ENCODE measurements at places on chromosomes 3 and 15. TPM values are rescaled to one million over a fixed set of nuclear protein-coding genes. Genes with fewer than 3 reads are reported as not detected.

DNA sequence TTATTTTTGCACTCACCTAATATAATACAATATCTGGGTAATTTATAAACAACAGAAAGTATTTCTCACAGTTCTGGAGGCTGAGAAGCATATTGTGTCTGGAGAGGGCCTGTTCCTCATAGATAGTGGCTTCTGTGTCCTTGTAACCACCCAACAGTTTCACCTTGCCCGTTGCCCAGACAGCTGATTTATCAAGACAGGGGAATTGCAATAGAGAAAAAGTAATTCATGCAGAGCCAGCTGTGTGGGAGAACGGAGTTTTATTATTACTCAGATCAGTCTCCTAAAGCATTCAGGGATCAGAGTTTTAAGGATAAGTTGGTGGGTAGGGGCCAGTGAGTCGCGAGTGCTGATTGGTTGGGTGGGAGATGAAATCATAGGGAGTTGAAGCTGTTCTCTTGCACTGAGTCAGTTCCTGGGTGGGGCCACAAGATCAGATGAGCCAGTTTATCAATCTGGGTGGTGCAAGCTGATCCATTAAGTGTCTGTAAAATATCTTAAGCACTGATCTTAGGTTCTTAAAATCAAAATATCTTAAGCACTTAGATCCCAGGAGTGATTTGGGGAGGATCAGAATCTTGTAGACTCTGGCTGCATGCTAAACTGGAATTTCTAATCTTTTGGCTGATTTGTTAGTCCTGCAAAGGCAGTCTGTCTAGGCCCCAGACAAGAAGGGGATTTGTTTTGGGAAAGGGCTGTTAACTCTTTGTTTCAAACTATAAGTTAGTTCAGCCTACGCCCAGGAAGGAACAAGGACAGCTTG lies 33.9 kb upstream of the C15orf39 start:
- DNase-seq, result no peak

DNA sequence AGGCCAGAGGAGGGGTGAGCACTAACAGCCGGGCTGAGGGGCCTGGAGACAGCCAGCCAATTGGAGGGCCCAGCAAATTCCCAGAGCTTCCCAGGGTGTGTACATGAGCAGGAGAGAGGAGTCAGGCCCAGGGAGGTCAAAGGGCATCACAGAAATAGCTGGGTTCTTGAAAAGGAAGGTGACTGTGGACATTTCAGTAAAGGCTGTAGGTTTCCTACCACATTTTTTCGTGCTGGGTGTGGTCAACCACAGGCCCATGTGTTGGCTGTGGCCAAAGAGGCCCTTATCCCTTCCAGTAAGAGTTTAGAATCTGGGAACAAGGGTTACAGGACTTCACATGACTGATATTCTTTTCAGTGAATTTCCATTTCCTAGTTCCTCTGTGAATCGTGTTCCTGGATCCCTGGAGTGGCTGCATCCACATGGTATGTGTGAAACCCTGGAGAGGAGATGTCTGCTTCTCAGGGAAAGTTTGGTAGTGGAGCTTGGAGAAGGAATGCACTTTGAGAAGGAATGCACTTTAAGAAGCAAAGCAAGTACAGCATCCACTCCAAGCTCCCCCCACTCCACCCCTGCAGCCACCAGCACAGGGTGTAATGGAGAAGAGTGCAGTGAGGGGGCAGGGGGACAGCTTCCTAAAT lies 73.2 kb upstream of the HEG1 start:
- no peak for DNase-seq

GRCh38 chr15:42385206-42385979 lies 26.1 kb downstream of the CAPN3 start:
- no peak for DNase-seq

DNA sequence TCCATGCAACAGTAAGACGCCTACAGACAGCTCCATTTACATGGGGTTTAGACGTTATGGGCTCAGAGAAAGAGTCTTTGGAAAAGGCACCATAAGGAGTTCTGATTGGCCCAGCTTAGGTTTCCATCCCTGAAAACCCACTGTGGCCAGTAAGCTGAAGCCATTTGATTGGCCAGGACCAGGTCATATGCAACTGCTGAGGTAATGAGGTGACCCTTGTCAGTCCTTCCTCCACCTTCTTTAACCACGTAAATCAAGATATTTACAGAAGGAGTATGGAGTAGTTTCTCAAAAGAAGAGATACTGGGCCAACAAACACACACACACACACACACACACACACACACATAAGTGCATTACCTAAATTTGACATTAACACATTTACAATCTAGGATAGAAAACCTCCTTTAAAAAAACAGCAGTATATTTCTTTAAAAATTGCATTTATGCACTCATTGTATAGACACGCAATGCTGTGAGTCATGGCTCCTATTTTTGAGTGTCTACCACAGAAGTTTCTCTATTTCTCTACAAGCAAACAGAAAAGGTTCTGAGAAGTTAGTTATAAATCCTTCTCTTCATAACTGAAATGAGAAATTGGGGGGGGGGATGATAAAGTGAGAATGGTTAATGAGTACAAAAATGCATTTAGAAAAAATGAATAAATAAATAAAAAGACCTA lies 16.3 kb upstream of the MB21D2 start:
- DNase-seq, result no peak

DNA sequence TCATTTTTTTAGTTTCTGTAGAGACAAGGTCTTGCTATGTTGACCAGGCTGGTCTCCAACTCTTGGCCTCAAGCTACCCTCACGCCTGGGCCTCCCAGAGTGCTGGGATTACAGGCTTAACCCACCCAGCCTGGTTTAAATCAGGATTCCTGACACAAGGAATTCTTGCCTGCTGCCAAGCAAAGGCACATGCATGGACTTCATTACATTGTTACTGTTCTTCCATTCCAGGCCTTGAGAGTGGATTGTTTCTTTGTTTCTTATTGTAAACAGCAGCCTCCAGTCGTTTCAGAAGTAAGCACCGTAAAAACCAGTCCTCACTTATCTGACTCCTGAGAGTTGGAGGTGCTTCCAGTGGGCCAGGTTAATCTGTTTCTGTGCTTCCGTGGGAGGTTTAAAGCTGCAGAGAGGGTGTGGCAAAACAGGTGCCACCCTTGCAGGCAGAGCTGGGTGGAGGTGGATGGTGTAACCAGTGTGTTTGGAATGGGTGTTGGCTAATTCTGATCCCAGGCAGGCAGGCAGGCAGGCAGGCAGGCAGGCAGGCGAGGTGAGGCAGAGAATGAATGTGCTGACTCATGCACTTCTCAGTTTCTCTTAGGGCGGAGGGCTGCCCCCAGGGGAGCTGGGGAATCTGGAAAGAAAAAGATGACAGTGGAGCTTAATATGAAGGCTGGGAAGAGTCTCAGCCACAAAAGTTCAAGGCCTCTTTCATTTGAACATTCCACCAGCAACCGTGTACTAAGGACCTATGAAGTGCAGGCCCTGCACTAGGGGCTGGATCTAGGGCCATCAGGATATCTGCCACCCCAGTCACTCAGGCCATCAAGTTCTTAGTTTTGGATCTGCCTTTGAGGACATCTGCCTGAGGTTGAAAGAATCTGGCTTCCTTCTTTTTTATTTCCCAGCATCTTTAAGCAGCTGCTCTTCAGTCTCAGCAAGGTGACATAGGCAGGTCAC lies 37.0 kb upstream of the CDCP1 start:
- DNase-seq, result no peak

DCBLD2 gene
- 51.9 TPM for polyA plus RNA-seq

DNA sequence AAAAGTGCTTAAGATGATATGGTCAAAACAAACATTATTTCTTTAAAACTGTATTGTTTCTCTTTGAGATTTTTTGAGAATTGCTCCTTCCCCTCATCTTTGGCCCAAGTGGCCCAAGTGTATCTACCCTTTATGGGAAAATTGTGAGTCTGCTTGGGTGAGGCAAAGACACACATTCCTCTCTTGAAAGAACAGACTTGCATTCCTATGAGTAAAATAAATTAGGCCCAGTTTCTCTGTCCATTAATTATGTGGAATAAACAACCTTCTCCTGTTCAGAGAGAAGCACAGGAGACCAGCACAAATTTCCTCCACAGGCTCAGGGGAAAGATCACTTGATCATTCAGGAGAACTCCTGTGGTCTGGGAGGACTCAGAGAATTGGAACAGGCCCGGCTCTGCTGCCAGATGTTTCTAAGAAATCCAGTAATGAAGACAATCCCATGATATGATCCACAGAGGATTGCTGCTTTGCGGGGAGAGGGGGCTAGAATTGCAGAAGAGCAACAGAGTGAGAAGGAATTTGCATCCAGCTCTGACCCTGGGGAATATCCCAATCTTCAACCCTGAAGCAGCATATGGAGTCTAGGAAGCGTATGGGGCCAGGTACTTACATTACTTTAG lies 53.8 kb upstream of the BOC start:
- no peak for DNase-seq

GRCh38 chr15:68410466-68411342 lies 21.3 kb downstream of the ITGA11 start:
- DNase-seq, result no peak

Measured in right renal cortex interstitium (tissue), 3 donors.